Effector memory CD8-positive, alpha-beta T cell (primary cell): ENCODE measurements at places on chromosomes 4 and X.

- DNase-seq = no peak
- H3K27ac ChIP-seq = no peak overlapping the region
- no peaks in the 10 kb centered on the region for H3K36me3 ChIP-seq
- H3K4me3 ChIP-seq = no peak overlapping the region
- no peaks in the 10 kb centered on the region for H3K27me3 ChIP-seq
- H3K4me1 ChIP-seq = no peaks in the 10 kb centered on the region
These were observed 93.6 kb upstream of the RASGEF1B start for GRCh38 chr4:81565142-81565870.

DNA sequence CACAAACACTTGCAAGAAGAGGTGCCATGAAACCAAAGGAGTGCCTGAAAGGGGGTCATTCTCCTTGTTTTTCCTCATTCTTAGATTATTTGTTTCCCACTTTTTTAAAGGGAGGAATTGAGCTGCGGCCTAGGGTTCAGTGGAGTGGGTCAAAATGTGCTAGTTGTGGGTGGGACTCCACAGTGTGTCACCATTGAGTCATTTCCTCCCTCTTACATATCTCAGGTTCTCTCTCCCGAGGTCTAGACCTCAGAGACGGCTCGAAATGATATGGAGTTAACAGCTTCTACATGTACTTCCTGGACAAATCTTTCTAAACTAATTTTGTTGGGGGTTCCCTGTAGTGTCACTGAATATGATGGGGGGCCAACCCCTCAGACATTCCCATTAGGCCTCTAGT, 328.4 kb upstream of the SPANXN1 start:
- H3K4me3 ChIP-seq = no peak overlapping the region
- H3K4me1 ChIP-seq = no peaks in the 10 kb centered on the region
- H3K36me3 ChIP-seq = no peaks in the 10 kb centered on the region
- H3K27ac ChIP-seq = no peak overlapping the region
- DNase-seq = no peak

DNA sequence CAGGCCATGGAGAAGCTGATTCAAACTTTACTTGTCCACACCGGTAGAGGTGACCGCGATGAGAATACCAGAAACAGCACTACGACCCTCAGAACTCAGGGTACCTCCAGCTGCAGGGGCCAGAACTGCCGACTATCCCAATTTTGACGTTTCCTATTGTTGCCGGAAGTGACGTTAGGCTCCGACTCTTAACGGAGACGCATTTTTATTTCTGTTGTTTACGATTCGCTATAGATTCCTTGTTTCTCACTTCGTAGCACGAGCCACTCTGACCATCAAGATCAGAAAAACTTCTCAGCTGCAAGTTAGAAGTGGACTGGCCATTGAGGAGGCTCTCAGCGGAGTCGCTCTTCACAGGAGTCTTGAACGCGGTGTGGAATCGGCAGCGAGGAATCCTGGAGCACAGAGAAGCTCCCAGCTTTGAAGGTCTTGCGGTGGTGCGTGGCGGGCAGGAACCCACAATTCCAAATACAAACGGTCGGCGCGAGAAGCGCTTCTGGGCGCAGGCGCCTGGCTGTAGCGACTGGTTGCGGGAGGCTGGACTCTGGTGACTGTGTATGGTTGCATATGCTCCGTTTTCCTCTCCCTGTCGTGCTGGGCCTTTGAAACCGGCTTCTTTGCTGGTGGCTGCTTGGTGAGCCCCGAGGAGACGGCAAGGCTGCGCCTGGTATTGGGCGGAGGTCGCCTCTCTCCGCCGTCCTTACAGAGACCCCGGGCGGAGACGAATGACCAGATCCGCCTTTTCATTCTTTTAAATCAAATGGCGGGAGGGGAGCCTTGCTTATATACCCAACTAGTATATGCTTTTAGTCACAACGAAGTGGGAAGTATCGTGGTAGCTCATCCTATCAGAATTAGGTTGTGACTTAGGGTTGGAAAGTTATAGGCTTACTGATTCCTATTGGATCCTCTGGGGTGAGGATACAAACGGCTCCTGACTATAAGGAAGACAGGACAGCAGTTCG, at the start of the genes CEP44 and FBXO8:
TSS of gene CEP44 (plus strand) at position 405 of the 965 bp plus-strand sequence. CDS start 15,211 bp downstream, outside the sequence.
TSS of gene FBXO8 (minus strand) at position 161 of the 965 bp plus-strand sequence. CDS start 20,575 bp downstream, outside the sequence.
- H3K27me3 ChIP-seq = no peaks in the 10 kb centered on the region
- peak within 1 kb of the TSS; percentile 99 for H3K4me3 ChIP-seq
- H3K36me3 ChIP-seq = peaks cover 19% of the 10 kb centered on the region
- DNase-seq = peak; percentile 64
- H3K27ac ChIP-seq = peak within 1 kb of the TSS; percentile 100

DNA sequence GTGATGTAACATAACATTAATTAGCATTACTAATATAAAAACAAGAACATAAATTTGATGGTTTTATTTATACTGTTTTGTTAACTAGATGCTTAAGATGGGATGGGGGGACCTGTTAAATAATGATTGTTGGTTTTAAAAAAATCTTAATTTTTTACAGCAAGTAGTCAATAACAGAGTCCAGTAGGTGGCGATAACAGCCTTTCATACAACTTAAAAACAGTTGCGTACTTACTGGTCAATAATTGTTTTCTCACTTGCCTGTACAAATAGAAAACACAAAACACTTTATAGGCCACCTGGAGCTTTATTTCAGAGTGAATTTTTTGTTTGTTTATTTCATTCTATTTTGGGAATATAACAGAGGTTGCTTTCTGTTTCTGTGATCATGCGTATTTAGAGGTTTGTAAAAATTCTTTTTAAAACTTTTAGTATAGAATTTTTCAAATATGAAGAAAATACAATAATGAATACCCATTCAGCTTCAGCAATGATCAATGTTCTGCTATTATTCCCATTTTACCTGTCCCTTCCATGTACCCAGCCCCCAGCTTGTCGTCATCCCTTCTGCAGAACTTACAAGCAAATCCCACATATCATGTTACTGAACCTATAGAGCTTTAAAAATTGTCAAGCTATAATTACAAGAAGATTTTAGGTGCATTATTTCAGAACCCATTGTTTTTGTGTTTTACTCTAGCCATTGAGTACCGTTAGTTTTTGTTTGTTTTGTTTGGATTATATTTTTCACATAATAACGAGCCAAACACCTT, 97.1 kb downstream of the MRPL1 start:
- H3K36me3 ChIP-seq = no peaks in the 10 kb centered on the region
- H3K27ac ChIP-seq = no peak overlapping the region
- H3K4me1 ChIP-seq = no peaks in the 10 kb centered on the region
- no peaks in the 10 kb centered on the region for H3K27me3 ChIP-seq
- DNase-seq = no peak

DNA sequence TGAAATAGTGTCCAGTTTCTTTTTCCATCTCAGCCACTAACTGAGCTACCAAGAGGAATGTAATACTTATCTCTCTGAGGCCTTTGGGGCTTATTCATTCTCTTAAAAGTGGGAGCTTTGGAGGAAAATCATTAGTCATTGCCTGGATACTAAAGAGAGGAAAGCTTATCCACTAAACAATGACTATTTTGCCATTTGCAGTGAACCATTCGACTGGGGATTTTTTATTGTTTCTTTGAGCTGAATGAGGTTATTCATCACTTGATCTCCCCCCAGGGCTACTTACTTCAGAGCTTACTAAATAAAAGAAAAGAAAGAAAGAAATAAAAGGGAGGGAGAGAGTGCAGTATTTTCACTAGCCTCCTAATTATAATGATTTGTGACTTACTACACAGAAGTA, 1329.5 kb upstream of the TENM3 start:
- H3K36me3 ChIP-seq = no peaks in the 10 kb centered on the region
- no peak overlapping the region for H3K27ac ChIP-seq
- H3K4me1 ChIP-seq = no peaks in the 10 kb centered on the region

- no peak for DNase-seq
- H3K4me3 ChIP-seq = no peak overlapping the region
- no peaks in the 10 kb centered on the region for H3K4me1 ChIP-seq
- H3K27ac ChIP-seq = no peak overlapping the region
These were observed 711 bp downstream of the ACE2 start for GRCh38 chrX:15600049-15600448.

DNA sequence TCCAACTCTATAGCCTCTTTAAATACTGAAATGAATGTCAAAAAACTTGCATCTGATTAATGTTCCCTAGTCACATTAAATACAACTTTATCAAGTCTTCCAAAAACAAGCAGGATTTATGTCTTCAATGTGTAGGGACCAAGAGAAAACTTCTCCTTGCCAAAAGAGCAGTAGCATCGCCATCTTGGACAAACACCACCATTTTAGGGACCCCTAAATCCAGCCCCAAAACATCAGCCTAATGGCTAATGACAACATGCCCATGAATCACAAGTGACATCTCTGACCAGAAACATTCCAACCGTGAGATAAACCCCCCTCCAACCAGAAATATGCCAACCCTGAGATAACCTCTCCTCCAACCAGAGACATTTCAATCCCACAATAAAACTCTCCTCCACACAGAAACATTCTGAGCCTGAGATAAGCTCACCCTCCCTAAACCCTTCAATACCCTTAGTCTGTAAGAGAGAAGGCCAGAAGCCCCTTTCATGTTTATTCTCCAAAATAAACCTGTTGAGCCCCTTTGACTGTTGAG, 697.4 kb downstream of the TRAM1L1 start:
- no peaks in the 10 kb centered on the region for H3K4me1 ChIP-seq
- H3K4me3 ChIP-seq = no peak overlapping the region
- DNase-seq = no peak
- H3K36me3 ChIP-seq = no peaks in the 10 kb centered on the region

DNA sequence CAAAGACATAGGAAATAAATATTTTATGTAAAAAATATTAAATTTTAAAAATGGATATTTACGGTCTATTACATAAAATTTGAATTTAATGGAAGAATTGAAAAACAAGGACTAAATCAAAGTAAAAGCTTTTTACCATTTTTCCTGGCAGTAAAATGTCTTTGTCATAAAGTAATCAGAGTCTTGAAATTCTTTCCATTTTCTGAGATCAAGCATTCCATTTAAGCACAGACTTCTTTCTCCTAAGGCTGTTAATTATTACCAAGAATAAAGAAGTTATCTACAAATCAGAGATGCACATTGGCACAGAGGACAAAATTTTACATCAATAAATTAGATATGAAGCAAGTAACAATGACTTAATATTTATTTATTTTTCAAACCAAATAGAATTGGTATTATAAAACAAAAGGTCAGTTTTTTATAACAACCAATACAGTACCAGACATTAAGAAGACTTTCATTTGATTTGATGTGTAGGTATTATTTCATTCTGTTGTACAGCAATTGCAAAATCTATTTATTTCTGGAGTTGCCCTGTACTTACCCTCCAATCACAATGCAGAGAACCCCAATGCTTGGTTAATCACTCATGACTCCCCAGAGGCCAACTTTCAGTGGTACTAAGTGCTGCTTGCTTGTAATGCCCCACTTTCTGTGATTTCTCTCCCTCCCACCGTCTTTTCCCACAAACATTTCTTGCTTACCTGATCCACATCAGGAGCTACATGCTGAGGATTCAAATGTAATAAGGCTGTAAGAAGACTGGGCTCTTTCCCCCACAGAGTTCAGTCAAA, 254.6 kb downstream of the GASK1B start:
- no peaks in the 10 kb centered on the region for H3K27me3 ChIP-seq
- no peak overlapping the region for H3K4me3 ChIP-seq
- H3K27ac ChIP-seq = no peak overlapping the region

DNA sequence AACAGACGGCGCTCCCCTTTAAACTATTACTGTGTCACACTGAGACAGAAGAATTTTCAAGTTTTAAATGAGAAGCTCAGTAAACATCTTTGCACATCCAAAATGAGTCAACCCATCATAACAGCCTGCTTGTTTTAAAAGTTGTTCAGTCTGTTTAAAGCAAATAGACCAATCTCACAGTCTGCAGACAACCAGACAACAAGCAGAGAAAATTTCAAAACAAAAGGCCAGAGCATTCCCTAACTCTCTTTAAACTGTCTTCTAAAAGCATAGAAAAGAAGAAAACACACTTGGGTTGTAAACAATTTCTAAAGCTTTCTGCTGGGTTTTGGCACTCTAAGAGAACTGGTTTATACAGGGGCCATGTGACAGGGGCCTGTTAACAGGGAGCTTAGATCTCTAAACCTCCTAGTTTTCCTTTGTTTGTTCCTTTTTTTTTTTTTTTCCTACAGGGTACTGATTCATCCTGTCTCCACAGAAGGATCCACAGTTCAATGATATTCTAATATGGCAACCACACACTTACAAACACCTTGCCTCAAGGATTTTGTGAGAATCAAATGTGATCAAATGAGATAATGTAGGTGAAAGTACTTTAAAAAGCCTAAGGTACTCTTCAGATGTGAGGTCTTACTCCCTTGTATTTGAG, 100.8 kb upstream of the MAML3 start:
- peaks cover 51% of the 10 kb centered on the region for H3K27me3 ChIP-seq
- no peak overlapping the region for H3K27ac ChIP-seq
- no peak overlapping the region for H3K4me3 ChIP-seq

DNA sequence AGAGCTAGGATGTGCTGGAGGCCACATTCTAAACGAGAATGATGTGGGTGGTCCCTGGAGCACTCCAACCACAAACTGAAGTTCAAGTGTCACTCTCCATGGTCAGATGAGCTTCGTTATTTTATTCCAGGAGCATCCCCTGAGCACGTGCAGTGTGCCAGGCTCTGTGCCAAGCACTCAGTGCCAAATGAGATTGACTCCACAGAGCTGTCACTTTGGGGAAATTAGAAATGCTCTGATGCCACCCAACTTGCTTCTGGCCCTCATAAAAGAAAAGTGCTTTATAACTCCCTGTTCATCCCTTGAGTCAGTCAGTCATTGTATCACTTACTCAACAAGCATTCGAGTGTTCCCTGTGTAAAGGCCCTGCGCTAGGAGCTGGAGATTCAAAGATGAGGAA, 91.2 kb downstream of the RTL5 start:
- no peak overlapping the region for H3K27ac ChIP-seq
- H3K4me1 ChIP-seq = peaks cover 4% of the 10 kb centered on the region
- H3K36me3 ChIP-seq = peaks cover 3% of the 10 kb centered on the region
- DNase-seq = no peak
- no peak overlapping the region for H3K4me3 ChIP-seq

GRCh38 chrX:38799995-38800580, 1.2 kb upstream of the MID1IP1 start:
- no peak for DNase-seq
- H3K27me3 ChIP-seq = no peaks in the 10 kb centered on the region
- peaks cover 9% of the 10 kb centered on the region for H3K4me1 ChIP-seq
- H3K36me3 ChIP-seq = peaks cover 17% of the 10 kb centered on the region

DNA sequence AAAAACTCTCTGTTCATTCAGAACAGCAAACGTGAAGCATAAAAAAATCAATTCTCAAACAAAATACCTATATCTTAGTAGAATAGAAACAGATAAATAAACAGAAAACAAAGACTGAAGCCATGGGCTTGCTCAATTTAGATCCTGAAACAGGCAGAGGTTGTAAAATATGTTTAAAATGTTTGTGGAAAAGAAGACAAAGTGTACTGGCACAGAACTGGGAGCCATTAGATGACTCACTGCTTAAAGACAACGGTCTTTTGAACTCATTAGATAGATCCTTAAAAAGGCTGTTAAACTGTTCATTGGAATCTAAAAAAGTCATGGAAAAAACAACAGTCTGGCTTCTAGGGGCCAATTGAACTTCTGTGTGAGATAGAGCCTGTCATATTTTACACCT, 247.0 kb upstream of the NDST4 start:
- no peak for DNase-seq
- H3K4me3 ChIP-seq = no peak overlapping the region
- no peaks in the 10 kb centered on the region for H3K4me1 ChIP-seq
- H3K27me3 ChIP-seq = no peaks in the 10 kb centered on the region

GRCh38 chr4:168832763-168833575, 177.1 kb downstream of the CBR4 start:
- H3K4me1 ChIP-seq = peaks cover 8% of the 10 kb centered on the region
- H3K27ac ChIP-seq = peak overlapping the region; percentile 79
- no peaks in the 10 kb centered on the region for H3K36me3 ChIP-seq
- peaks cover 64% of the 10 kb centered on the region for H3K27me3 ChIP-seq

GRCh38 chr4:68570122-68570507, 6.0 kb downstream of the UGT2B17 start:
- no peaks in the 10 kb centered on the region for H3K27me3 ChIP-seq
- H3K4me3 ChIP-seq = no peak overlapping the region
- no peak overlapping the region for H3K27ac ChIP-seq
